ENCODE measurements at places on chromosomes 6 and 20.

DNA sequence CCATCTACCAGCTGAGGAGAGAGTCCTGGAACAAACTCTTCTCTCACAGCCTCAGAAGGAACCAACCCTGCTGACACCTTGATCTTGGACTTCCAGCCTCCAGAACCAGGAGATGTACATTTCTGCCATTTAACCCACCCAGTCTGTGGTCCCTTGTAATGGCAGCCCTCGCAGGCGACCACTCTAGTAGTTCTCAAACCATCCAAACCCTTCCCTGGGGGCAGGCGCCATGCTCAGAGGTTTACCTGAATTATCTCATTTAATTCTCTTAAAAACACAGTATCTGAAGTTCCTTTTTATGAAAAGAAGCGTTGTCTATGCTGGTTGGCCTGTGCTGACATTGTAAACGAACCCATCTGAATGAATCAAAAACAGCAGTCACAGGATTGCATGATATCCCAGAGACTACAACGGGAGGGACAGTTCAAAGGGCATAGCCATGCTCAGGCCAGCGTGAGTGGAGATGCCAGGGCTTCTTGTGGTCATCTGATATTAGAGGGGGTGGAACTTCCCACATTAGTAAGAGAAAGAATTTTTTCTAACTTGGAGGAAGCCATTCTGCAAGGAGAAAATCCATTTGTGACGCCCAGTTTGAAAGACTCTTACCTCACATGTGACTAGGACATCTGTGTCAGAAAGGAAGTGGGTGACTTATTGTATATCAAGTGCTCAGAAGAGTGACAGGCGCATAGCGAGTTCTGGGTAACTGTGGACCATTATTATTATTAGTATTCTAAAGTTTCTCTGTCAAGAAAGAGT lies 17.2 kb upstream of the TAGAP start:
- peak; percentile 93 for DNase-seq

GRCh38 chr20:64104667-64105451 lies 2.5 kb downstream of the NPBWR2 start:
- no peak for DNase-seq

GRCh38 chr6:133854041-133854363 lies 34.9 kb upstream of the TCF21 start:
- DNase-seq, result no peak

DNA sequence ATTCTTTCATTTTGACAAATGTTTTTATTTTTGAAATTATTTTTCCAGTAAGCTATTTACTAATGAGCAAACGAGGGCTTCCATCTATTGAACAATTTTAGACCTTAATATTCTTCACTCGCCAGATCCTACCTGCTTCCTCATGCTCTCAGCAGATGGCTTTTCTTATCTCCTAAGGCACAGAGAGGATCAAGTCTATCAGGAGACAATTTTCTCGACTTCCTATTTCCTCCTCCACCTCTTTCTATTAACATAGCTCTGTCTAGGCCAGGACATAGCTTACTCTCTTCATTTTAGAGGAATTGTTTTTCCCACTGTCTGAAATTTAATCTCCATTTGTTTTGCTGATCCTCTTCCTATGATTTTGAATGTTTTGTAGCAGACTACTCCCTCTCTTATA lies 87.0 kb upstream of the MAN1A1 start:
- no peak for DNase-seq

GRCh38 chr6:42241915-42242314 lies 24.3 kb upstream of the MRPS10 start:
- no peak for DNase-seq

DNA sequence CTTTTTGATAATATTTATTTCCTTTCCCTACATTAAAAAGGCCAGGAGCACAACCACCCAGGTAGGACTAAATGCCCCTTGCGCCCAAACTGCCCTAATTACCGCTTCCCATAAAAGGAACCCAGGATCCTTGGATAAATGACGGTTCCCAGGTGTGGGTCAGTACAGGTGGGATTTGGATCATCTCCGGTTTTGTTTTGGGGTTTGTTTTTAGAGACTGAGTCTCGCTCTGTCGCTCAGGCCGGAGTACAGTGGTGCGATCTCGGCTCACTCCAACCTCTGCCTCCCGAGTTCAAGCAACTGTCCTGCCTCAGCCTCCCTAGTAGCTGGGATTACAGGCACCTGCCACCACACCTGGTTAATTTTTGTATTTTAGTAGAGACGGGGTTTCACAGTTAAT lies 28.4 kb downstream of the ZNF217 start:
- no peak for DNase-seq

DNA sequence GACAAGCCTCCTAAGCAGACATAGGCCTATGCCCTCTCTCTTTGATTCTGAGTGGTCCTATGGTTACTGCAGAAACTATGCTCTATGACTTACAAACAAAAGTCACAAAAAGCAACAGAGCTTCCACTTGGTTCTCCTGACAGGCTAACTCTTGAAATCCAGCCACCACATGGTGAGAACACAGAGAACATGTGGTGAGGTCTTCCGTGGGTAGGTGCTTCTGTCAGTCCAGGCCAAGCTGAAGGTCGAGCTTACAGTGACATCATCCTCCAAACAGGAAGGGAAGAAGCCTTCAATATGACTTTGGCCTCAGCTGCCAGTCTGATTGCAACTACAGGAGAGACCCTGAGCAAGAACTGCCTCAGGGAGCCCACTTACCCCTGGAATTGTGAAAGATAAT lies 265.5 kb downstream of the TBX18 start:
- no peak for DNase-seq

DNA sequence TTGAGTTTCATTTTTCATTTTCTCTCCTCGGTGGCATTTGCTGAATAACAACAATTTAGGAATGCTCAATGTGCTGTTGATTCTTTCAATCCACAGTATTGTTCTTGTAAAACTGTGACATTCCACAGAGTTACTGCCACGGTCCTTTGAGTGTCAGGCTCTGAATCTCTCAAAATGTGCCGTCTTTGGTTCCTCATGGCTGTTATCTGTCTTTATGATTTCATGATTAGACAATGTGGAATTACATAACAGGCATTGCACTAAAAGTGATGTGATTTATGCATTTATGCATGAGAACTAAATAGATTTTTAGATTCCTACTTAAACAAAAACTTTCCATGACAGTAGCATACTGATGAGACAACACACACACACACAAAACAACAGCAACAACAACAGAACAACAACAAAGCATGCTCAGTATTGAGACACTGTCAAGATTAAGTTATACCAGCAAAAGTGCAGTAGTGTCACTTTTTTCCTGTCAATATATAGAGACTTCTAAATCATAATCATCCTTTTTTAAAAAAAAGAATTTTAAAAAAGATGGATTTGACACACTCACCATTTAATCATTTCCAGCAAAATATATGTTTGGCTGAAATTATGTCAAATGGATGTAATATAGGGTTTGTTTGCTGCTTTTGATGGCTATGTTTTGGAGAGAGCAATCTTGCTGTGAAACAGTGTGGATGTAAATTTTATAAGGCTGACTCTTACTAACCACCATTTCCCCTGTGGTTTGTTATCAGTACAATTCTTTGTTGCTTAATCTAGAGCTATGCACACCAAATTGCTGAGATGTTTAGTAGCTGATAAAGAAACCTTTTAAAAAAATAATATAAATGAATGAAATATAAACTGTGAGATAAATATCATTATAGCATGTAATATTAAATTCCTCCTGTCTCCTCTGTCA lies 88.1 kb downstream of the SNAP25 start:
- DNase-seq, result no peak

DNA sequence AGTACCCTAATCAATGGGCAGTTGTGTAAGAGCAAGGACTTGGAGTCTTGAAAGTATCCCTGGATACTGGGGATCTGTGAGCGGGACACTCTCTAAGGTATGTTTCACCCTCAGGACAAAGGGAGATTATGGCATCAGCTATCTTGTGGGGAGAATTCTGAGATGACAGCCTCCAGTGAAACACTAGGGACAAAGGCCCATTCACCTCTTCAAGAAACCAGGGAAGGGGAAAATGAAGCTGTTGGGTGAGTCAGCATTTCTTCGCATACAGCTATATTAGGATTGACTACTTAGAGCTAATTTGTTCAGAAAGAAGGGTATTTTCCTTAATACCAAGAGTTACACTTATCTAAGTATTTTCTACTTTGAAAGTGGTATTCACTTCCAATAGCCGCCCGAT lies 35.9 kb downstream of the OPN5 start:
- DNase-seq, result no peak

GRCh38 chr20:2156666-2157624 lies 55.3 kb downstream of the STK35 start:
- no peak for DNase-seq

Data from T-helper 2 cell (primary cell).